NCI-H1694 treated with DMSO at 0.1 percent for 48 hours (cell line): ENCODE measurements at places on chromosomes 1 and 21.

DNA sequence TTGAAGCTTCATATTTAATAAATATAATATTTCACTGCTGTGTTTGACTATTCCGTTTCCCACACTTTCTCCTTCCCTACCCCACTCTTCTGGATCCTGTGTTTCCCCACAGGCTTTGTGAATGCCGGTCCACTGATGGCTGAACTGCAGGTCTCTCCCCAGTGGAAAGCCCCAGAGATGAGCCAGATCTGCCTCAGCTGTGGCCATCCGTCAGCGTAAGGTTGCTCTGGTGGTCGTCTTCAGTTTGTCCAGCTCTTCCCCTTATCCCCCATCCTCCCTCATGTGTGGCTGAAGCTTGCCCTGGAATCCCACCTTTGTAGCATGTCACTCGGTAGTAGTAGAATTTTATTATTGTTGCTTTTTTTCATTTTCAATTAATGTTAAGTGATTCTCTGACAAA lies 11.4 kb downstream of the SMAP2 start:
- no peak for DNase-seq

- no peak for DNase-seq
These were observed 790 bp upstream of the UTS2 start for GRCh38 chr1:7853684-7854026.

- DNase-seq = no peak
These were observed 277.3 kb downstream of the KAZN start for GRCh38 chr1:14875524-14876509.

- DNase-seq = peak; percentile 72
These were observed 40.4 kb downstream of the CASZ1 start for GRCh38 chr1:10755970-10756521.

DNA sequence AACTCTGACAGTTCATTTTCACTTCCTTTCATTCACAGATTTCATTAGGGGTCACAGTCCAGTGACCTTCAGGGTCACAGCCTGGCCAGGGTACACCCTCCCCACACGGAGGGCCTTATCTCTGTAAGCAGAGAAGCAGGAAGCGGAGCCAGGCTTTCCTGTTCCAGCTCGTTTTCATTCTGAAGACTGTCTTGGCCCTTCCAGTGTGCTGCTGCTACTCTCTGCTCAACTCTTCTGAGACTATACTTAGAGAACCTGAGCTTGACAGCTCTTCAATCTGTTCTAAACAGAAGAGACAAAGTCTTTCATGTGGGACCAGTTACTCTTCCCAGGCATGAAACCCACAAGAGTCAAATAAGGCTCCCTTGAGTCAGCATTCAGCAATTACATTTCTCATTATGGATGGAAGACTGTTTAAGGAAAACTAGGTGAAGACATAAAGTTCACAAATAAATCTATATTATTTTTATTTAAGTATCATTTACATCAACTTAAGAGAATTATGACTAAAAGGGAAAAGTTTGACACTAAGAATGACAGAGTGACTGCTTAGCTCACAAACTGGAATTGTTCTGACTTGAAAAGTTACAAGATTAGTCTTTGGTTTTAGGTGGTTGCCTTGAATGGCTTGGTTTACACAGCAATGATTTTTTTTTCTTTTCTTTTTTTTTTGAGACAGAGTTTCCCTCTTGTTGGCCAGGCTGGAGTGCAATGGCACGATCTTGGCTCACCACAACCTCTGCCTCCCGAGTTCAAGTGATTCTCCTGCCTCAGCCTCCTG lies 4.8 kb upstream of the TDRD10 start:
- no peak for DNase-seq

- no peak for DNase-seq
These were observed 76.0 kb downstream of the MAN1C1 start for GRCh38 chr1:25692560-25692959.

GRCh38 chr1:33149453-33150190 lies 32.2 kb downstream of the TRIM62 start:
- no peak for DNase-seq
